ENCODE measurements at places on chromosomes 11 and 22.

- no peak for DNase-seq
Measured at GRCh38 chr11:45193695-45194094, 47.3 kb downstream of the PRDM11 start.

DNA sequence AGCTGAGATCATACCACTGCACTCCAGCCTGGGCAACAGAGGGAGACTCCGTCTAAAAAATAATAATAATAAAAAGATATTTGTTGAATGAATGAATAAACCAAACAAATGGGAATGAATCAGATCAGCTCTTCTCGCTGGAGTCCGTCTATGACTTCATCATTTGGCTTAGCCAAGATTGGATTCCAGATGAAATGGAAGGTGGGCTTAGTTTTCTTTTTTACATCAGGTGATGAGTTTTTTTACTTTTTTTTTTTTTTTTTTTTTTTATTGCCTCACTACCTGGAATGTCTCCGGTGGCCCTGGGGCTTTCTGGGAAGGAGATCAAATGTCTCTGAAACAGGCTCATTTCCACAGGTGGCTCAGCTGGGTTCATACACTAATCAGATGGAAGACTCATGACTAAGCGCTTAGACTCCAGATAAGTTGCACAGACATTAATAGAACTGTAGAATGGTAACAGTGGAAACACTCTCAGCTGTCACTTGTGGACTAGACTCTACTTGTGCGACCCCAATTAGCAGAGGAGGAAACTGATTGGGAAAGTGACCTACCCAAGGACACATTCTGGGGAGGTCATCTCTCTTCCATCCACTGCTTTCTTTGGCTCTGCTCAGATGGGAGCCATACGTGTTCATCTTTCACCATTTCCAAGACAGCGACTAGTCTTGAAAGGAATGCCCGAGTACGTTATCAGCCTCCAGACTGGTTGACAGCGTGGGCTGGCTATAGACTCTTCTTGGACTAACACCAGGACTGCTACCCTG is 20.5 kb upstream of the RBFOX2 start:
- DNase-seq, result peak; percentile 42

DNA sequence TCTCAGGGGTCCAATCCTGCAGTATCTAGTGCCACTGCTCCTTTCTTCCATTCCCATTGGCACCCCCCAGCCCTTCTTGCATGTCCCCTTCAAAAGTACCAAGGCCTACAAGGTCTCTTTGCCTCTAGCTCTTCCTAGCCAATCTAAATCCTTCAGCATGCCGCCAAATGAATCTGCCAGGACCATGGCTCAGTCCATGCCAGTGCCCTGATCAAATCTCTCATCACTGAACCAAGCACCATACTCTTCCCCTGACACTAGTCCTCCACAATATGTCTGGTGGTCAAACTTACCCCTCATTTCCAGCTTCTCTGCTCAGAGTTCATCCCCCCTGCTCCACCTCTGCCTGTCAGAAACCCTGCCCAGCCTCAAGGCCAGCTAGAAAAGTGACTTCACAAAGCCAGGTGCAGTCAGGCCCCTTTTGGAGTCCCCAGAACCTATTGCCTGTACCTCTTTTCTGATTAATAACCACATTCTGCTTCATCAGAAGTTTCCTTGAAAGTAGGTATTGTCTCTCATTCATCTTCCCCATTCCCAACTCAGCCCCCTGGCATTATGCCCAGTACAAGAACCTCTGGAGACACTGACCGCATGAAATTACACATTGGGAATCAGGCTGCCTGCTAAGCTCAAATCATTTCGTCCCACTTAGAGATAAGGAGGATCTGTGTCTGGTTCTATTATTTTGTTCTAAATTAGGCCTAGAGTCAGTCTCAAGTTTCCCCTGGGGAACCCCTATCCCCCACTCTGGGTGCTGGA is 11.4 kb downstream of the FEN1 start:
- peak; percentile 10 for DNase-seq

DNA sequence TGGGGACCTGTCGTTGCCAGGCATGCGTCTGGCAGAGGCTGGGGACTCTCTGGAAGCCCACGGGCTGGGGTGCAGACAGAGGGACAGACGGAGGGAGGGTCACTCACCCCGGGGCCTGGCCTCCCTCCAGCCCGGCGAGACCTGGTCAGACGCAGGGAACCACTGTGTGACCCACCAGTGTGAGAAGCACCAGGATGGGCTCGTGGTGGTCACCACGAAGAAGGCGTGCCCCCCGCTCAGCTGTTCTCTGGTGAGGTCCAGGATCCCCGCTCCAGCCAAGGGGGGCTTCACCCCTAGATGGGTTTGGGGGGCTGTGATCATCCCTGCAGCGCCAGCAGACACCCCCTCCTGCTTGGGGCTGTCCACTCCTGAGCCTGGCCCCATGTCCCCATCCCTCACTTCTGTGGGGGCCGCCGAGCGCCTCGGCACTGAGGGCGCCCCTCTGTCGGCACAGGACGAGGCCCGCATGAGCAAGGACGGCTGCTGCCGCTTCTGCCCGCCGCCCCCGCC is 23.6 kb upstream of the MUC5B start:
- no peak for DNase-seq

Data from fibroblast of skin of abdomen (primary cell).